Upper lobe of left lung (tissue), 6 donors: ENCODE measurements at places on chromosomes 12 and 14.

DNA sequence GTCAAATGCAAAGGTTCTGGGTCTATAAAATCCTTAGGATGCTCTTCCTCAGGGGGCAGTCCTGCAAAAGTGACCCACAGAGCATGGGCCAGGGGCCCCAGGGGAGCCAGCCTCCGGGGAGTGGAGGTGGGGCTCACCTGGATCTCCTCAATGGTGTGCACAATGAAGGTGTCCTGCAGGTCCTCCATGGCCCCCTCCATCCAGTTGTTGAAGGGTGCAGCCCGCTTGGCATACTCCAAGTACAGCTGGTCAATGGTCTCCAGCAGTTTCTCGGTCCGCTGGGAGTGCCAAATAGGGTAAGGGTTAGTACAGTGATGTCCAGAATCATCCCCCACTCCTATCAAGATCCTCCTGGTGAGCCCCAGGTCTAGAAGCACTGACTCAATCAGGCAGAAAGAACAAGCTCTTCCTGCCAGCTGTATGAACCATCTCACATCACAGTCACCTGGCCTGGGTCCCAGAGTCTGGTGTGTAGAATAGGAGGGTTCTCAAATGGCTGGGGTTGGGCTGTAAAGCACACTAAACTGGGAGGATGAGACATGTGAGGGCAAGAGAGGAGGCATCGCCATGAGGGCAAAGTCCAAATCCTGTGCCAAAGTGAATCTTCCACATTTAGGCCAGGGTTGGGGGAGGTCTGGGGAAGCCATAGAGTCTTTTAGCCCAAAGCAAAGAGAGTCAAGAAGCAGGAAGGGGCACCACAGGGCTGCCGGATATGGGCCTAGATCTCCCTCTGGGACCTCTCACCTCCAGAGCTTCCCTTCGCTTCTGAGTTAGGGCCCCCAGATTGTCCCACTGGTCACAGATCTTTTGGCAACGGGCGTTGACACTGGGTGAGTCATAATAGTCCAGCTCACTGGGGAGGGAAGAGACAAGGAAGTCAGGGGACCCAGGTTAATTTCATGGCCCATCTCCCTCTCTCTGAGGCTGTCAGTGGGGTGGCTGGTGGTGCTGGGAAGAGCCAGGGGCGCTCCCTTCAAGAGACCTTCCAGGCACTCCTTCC is 91.5 kb upstream of the ZFP36L1 start:
- no peak for DNase-seq

DNA sequence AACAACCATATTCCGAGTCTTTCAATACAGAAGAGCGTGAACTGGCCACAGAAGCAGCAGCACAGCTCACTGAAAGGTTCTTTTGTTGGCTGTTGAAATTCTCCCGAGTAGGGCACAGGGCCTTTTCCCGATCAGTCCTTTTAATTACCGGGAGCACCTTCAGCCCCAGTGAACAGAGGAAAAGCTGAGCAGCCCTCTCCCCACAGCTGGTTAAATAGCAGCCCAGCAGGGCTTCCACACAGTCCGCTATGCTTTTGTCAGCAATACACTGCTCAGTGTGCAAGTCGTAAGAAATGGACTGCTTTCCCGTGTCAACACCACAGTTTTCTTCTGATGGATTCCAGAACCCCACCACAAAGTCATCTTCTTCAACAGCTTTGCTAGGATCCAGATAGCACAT is 61.3 kb downstream of the DICER1 start:
- DNase-seq, result no peak

DNA sequence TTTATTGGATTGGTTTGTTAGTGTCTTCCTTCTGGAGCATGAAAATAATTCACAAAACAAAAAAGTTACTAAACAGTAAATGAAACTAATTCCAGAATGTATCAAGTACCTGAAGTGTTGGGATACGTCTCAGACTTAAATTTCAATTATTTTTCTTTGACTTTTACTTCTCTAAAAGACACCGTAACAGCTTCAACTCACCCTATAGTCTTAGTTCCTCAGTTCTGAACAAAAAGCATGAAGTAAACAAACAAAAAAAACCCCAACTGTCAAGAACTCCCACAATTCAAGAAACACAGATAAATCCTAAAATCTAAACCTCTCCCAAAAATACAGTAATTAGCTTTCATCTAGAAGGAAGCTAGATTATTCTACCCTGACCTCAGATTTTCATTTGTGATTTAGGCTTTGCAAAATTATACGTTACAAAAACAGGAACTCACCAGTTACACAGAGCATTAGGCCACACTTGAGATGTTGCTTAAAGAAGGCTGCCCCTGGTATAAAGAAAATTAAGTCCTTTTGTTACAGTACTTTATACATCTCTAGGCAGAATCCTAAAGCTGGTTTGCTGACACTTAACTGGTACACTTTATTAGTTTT is 10.2 kb downstream of the HEATR5A start:
- no peak for DNase-seq

DNA sequence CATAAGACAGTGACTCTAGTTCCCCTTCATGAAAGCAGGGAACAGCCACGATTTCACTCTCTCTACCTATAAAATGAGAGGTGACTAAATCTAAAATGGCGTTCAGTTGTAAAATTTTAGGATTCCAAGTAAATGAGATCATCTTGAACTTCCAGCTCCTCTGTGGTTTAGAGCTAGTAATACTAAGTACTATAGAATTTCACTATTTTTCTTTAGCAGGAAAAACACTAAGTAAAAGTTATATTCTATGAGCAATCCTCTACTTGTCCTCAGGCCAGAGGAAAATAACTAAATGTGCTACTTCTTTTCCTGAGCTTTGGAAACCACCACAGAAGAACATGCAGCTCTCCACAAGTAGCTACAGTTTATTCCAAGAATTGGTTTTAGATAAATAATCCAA is 55.6 kb downstream of the NIN start:
- DNase-seq, result no peak

- DNase-seq, result no peak
These were observed 37.7 kb downstream of the C12orf75 start for GRCh38 chr12:105368047-105368646.

GRCh38 chr14:39038542-39038941 is 64.5 kb downstream of the SEC23A start:
- DNase-seq, result no peak

- no peak for DNase-seq
These were observed 211.5 kb downstream of the SLC15A4 start for GRCh38 chr12:128612150-128612850.

GRCh38 chr12:98644433-98644711 is 216 bp downstream of the IKBIP start:
- DNase-seq, result no peak

GRCh38 chr14:97180304-97181200 is 383.4 kb downstream of the VRK1 start:
- DNase-seq, result no peak

DNA sequence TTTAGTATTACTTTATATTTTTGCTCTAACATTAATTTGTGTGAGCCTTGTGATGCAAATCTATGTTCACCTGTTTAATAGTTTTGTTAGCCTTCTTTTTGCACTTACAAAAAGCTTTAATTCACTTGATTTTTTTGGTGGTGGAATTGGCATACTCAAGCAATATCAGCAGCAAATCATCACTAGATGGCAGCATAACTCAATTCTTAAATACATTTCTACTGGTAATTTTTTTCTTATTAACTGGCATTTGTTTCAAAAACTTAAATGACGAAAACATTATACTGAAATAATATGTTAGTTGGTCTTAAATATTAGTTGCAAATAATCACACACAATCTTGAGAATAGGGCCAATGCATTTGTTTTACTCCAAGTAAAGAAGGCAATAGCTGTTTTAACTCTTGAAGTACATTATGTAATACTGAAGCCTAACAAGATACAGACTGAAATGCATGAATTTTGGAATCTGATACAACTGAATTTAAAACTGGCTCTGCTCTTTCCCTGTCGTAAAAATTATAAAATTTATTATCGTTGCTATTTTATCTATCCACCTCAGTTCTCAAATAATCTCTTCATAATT is 151.5 kb downstream of the ATXN7L3B start:
- no peak for DNase-seq
